ENCODE measurements at places on chromosomes 3 and 15.

- no peak for DNase-seq
These were observed 55.0 kb upstream of the NMNAT3 start for GRCh38 chr3:139732729-139733128.

GRCh38 chr15:80823120-80823519, 44.0 kb downstream of the CEMIP start:
- no peak for DNase-seq

DNA sequence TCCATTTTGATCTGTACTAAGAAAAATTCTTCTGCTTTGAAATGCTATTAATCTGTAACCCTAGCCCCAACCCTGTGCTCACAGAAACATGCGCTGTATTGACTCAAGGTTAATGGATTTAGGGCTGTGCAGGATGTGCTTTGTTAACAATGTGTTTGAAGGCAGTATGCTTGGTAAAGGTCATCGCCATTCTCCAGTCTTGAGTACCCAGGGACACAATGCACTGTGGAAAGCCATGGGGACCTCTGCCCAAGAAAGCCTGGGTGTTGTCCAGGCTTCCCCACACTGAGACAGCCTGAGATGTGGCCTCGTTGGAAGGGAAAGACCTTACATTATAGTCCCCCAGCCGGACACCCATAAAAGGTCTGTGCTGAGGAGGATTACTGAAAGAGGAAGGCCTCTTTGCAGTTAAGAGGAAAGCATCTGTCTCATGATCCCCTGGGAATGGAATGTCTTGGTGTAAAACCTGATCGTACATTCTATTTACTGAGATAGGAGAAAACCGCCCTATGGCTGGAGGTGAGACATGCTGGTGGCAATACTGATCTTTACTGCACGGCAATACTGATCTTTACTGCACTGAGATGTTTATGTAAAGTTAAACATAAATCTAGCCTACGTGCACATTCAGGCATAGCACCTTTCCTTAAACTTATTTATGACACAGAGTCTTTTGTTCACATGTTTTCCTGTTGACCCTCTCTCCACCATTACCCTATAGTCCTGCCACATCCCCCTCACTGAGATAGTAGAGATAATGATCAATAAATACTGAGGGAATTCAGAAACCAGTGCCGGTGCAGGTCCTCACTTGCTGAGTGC, 6.3 kb downstream of the PIGZ start:
- DNase-seq, result no peak

DNA sequence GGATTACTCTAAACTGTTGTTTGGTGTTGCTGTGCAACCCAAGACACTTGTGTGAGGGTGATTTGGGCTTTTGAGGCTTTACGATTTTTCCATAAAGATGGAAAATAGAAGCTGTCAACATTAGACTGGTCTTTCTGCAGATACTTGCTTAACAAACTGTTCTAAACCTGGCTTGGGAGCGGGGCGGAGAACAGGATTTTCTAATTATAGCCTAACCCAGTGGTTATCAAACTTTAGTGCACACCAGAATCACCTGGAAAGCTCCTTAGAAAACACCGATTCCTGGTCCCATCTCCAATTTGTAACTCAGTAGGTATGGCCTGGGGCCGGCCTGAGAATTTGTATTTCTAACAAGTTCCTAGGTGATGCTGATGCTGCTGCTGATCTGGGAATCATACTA, 19.0 kb downstream of the GPR156 start:
- no peak for DNase-seq

- no peak for DNase-seq
These were observed 24.6 kb upstream of the RSL24D1 start for GRCh38 chr15:55221090-55222011.

GRCh38 chr3:15645740-15646501, 44.4 kb downstream of the BTD start:
- no peak for DNase-seq

GRCh38 chr3:8822141-8822540, 52.7 kb upstream of the OXTR start:
- no peak for DNase-seq

- no peak for DNase-seq
These were observed 145.6 kb downstream of the LSAMP start for GRCh38 chr3:116299646-116300081.

DNA sequence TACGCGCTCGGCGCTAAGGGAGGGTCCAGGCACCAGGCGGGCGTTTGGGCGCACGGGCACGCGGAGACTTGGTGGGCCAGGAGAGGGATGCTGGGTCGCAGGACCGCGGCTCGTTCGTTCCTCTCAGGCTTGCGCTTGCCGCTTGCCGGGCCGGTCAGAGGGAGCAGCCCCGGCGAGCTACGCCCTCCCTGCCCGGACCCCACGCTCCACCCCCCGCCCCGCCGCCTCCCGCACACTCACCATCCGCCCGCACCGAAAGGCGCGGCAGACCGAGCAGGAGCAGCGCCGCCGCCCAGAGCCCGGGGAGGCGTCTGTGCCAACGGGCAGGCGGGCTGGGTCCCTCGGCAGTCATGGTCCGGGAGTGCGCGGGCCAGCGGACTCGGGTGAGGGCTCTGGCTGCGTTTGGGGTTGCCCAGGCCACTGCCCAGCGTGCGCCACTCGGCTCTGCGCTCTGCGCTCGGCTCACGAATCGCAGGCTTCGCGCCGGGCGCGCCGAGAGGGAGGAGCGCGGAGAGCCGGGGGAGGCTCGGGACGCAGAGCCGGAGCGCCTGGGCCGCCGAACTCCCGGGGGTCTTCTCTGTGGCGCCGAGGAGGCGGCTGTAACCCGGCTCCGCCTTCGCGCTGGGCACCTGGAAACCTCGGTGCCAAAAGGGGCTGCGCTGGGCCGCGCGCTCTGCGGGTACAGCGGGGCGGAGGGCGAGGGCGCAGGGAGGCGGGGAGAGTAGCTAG, at the start of gene SUSD5:
Gene SUSD5 (minus strand): TSS at position 365 of the 729 bp plus-strand sequence. CDS start 13 bp downstream, at position 352.
- DNase-seq, result no peak

DNA sequence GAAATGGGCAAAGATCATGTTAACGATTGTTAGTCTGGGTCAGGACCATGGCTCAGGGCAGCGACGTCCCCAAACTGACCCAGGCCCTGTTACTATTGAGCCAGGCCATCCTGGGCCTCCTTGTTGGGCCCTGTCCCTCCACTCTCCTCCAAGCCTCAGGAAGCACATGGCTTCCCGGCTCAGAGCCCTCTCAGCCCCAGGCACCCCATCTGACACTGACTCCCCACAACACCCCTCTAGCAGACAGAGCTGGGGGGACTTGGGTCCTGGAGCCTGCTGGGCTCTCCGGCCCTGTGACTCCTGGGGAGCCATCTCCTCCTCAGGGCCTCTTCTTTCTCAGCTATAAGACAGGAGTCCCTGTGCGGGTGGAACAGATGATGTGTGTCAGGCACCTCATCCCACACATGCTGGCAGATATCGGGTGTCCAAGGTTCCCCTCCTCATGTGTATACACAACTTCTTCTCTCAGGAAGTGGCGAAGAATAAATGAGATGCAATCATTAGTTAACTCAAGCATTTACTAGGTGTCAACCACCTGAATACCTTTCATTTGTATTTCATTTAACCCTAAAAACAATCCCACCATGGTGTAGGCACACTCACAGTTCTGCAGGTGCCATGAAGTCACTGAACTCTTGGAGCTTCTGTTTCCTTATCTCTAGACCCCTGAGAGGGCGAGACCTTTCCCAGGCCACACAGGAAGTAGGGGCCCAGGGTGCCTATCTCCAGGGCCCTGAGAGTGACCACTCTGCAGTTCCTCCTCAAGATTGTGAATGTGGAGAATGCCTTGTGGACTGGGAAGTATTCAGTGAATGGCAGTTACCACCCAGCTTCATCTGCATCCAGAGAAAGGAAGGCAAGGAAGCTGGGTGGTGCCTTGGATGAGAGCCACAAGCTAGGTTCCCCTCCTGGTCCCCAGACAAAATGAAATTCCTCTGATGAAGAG, 282.5 kb upstream of the TLE3 start:
- no peak for DNase-seq

DNA sequence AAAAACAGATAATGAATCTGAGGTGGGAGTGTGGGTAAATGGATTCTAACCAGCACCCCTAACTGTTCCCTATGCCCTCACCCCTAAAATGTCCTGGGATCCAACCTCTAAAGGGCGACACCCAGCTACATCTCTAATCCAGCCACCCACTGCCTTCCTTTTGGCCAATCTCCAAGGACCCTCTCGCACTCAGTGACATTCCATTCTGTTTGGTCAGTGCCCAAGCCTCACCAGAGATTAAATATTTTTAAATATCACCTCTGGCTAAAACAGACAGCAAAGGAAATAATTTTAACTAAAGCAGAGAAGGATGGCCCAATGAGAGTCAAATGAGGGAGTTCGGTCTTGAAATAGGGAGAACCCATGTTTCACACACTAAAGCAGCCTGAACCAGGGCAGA, 19.9 kb upstream of the SCN10A start:
- no peak for DNase-seq

DNA sequence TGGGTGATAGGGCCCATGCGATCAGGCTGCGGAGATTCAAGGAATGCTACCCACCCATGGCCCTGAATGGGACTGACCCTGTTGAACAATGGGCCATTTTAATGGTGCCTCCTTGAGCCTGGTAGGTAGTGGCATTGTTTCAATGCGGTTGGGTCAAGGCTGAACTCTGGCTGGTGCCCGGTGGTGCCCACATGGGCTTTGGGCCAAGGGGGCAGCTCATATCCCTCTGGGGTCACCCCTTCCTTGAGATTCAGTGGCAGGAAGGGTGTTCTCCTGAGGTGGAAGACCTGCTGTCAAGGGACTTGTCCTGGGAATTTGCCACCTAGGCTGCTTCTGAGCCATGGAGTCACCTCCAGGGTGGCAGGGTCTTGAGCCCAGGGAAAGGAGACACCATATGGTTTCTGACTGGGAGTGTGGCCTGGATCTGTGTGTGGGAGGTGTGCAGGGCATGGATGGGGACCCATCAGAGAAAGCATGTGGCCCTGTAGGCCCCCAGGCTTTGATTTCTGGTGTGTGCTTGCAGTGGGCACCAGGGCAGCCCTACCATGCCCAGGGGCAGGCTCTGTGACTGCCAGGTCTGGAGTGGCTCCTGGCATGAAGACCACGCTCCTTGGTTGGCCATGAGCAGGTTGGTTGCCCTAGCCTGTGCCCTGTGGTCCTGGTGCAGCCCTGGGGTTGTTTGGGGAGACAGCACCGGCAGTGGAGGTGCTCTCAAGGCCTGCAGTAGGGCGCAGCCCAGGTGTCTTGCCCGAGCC, 199.9 kb downstream of the UBE3A start:
- DNase-seq, result no peak

DNA sequence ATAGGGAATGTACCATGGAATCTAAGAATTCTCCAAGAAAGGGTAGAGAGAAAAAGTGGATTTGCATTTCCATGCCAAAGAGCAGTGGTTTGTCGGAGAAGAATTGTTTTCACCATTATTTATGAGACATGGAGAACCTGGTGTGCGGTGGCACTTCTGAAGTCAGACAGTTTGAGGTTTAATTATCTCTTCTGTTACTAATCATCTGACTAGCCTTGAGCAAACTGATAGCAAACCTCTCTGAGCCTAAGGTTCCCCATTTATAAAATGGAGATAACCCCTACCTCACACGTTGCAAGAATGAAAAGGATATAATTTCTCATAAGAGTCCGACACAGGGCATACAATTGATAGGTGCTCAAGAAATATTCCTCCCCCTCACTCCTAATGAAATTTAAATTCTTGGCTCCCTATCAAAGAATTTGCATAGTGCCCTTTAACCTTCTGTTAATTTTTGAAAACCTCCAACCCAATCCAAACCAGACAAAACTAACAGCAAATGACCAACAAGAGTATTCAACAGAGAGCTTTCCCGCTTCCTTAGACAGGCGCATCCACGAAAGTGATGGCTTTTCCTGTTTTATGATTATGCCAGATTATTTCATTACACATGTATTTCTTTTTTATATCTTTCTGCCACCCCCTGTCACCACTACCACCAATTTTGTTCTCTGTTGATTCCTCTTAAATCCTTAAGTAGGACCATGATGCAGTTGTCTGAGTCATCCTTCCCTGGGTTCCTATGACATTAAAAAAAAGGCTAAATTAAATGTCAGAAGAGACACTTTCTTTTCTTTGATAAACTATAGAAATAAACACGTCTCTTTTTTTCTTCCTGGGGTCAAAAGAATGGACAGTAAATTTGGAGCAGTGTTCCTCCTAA, 28.5 kb downstream of the TMEM212 start:
- DNase-seq, result no peak

DNA sequence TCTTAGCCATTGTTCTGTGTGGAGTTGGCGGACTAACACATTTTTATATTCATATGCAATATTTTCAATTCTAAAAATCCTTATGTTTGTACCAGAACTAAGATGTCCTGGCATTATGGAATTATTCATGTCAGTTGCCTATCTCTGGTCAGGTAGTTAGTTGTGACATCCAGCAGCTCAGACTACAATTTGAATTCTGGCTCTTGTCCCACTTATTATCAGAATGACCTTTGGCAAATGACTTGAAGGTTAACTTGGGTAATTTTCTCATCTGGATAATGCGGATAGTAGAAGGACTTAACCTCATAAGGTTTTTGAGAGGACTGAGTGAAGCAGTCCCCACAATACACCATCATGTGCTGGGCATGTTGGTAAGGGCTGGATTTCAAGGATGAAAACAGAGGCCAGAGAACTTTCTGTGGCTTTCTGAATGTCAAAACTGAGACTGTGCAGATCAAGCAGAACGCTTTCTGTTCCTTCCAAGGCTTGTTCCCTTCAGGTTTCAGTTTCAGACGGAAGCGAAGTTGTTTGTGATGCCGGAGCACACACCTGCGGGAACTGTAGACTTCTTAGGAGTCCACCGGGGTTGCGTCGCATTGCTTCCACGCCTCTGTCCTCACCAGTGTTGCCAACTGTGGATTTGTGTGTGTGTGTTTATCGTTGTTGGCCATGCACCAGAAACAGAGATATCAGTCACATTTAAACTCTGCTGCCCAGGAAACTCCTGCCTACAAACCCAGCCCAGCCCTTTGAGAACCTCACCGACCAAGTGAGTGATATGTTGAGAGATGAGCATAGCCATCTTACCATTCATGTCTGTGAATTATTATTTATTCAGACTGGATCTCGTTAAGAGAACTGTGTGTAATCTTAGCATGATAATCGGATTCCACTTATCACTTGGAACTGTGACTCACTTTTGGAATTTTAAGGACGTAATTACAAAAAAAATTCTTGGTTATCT, 76.0 kb downstream of the PTPRG start:
- peak; percentile 9 for DNase-seq
